ENCODE measurements at places on chromosomes 2 and 18.
A peak's percentile ranks its signal among the peaks of the same experiment; 100 is the strongest.

DNA sequence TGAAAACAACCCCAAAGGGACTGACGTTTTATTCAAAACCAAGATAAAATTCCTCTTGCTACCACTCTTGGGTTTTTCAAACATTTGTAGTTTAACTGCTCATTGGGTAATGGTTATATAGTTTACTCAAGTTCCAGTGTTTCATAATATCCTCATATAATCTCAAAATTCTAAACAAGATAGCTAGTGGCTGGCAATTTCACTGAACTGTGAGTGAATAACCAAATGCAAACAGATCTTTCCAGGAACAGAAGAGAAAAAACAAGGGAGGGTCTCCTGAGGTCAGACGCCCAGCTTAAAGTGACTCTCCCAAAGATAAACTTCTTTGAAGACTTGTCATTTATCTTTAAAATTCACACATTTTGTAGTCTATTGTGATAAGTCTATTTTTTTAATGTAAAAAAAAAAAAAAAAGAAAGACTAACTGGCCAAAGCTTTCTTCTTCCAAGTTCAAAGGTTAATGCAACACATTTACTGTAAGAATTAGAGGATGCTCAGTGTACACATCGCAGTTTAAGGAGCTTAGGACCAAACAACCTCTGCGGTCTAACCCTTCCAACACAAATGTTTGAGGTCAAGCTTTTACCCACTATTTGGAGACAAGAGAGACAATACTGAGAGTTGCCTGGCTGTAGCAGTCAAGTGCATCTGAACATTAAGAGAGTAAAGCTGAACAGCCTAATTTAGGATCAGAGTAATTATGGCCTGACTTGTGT lies 26.6 kb downstream of the LPIN2 start:
- no peak for DNase-seq

DNA sequence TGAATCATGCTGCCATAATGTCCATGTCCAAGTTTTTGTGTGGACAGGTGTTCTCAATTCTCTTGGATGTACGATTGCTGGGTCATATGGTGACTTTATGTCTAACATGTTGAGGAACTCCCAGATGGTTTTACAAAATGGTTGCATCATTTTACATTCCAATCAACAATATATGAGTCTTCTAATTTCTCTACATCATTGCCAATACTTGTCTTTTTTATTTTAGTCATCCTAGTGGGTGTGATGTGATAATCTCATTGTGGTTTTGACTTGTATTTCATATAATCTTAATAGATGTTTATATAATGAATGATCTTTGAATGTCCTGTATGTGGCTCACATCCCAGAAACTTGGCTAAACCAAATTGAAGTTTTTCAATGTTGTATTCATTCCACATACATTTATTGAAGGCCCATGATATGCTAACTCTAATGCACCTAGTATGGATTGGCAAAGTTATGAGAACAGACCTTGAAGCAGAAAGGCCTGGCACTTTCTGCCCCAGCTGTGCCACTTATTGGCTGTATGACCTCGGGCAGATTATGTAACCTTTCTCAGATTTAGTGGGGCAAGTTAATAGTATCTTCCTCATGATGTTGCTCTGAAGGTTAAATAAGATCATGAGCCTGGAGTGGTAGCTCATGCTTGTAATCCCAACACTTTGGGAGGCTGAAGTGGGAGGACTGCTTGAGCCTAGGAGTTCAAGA lies 205.4 kb downstream of the RAB3GAP1 start:
- DNase-seq: no peak

GRCh38 chr2:147224070-147224469 lies 620.8 kb upstream of the ACVR2A start:
- DNase-seq: peak; percentile 63

- DNase-seq: peak; percentile 61
Observed at GRCh38 chr2:48849770-48850169, 94.2 kb upstream of the LHCGR start.

- no peak for DNase-seq
Observed at GRCh38 chr2:9407363-9407811, 15.9 kb downstream of the ITGB1BP1 start.

DNA sequence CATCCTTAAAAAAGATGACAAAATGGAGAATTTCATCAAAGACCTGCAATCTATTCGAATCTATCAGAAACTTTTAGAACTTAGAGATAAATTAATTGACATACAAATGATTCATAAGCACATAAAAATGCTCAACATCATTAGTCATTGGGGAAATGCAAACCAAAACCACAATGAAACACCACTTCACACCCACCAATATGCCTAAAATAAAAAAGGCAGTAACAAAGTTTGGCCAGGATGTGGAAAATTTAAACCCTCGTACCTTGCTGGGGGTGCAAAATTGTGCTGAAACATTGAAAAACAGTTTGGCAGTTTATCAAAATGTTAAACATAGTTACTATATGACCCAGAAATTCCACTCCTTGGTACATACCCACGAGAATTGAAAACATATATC lies 11.5 kb upstream of the EIF2AK3 start:
- peak; percentile 56 for DNase-seq

DNA sequence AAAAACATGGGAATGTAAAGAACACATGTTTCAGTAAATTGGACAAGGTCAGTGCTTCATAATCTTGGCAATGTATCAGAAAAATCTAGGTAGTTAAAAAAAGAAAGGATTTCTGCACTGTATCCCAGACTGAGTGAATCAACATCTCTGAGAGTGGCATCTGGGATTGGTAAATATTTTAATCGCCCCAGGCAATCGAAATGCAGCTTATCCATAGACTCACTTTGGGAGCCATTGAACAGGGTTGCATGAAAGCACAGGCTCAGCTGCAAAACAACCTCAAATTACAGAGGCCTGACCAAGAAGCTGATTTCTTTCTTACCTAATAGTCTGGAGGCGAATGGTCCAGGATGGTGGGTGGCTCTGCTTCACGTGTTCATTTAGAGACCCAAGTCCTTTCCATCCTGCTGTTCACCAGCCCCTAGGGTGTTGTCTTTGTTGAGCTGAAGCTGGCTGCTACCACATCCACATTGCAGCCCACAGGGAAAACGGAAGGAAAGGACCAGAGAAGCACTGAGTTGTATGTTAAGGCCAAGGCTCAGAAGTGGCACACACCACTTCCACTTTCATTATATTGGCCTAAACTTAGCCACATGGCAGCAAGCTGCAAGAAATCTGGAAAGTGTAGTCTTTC lies 59.0 kb downstream of the MOGAT1 start:
- DNase-seq: no peak

- DNase-seq: no peak
Observed at GRCh38 chr2:31142110-31142509, 3.9 kb upstream of the GALNT14 start.

DNA sequence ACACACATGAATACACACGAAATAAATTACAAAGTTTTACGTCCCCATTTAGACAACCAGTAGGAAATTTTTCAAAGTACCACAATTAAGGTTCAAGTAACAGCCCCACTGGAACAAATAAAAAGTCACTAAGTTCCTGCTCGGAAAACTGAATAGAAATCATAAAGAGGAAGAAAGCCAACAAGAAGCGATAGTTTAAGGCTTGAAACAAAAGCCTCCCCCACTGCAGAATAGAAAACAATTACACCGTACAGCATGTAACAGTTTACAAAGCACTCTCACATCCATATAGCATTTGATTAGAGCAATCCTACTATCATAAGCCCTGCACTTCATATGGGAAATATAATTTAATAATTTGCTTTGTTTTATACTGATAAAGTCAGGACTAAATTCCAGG lies 15.5 kb downstream of the KLF7 start:
- no peak for DNase-seq

- no peak for DNase-seq
Observed at GRCh38 chr2:150426724-150427123, 60.7 kb downstream of the RND3 start.

DNA sequence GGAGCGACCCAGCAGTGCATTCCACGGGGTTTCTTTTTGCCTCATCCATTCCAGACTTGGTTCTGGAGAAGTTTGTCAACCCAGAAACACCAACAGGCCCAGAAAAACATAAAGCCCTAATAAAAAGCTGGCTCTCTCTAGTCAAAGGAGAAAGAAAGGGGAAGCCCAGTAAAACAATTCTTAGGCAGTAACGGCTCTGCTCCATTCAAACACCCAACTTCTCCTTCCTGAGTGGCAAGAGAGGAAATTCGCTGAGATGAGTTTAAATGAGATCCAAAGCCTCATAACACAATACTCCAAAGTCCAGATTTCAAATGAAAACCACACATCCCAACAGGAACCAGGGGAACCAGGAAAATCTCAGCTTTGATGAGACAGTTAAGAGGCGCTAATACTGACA lies 179.9 kb downstream of the RPIA start:
- no peak for DNase-seq

- DNase-seq: no peak
Observed at GRCh38 chr2:45901468-45902032, 250.1 kb downstream of the PRKCE start.

DNA sequence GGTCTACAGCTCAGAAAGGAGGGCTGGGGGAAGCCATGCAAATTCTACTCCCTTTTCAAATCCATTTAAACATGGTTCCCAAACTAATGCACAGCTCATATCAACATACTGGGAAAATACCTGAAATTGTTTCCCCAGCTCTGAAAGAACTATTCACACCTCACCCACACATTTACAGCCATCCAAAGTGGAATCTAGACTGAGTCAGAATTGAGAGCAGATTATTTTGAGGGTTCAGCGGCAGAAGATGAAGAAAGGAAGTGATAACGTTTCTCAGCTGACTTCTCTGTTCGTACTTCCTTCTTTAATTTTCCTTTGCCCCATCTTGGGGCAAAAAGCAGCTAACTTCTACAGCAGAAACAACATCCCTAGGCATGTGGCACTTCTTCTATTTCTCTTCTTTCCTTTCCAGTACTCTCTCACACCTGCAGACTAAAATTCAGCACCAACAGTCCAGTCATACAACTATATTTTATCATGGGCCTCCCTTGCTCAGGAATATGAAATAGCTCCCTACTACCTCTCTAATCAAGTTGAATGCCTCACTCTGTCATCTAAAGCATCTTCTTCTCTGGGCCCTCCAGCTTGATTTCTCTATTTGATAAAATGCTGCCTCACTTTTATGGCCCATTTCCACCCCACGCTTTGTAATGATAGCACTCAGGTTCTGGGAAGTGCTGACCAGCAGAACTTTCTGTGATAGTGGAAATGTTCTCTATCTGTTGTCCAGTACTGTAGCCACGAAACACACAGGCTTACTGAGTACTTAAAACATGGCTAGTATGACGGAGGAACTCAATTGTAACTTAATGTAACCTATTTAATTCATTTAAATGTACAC lies 35.9 kb downstream of the ARHGAP25 start:
- DNase-seq: no peak

DNA sequence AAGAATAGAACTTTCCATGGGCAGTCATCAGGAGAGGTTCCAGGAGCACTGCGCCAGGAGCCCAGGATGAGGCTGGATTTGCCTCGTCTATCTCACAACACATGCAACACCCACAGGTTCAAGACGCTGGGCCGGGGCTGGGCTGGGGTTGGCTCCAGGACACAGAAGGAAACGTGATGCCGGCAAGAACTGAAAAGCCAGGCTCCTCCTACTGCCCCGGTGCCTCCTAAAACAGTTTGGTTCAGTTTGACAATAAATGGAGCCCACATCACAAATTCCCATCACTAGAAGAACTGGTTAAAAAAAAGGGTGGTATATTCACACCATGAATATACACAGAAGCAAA lies 75.9 kb downstream of the INHBB start:
- no peak for DNase-seq

DNA sequence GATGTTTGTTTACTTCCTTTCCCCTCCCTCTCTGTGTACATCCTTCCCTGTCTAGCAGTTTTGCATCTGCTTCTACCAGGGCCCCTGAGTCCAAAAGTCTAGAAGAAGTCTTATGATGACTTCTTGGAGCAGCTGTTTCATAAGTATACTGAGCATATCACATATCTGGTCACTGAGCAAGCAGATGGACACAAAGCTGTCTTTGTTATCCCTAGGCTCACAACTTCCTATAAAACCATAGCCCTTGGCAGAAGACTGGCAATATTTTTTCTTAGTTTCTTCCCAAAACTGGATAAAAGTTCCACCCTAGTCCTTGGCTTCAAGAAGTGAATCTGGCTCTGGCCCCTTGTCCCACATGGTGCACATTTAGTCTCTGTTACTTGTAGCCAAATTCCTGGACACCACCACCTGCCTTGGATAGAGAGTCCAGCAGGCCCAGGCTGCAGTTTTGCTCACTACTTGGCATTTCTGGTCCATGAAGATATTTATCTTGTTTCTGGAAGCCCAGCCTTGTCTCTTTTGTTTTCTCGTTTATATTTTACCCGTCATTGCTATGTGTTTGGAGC lies 22.5 kb downstream of the THOC1 start:
- DNase-seq: no peak

DNA sequence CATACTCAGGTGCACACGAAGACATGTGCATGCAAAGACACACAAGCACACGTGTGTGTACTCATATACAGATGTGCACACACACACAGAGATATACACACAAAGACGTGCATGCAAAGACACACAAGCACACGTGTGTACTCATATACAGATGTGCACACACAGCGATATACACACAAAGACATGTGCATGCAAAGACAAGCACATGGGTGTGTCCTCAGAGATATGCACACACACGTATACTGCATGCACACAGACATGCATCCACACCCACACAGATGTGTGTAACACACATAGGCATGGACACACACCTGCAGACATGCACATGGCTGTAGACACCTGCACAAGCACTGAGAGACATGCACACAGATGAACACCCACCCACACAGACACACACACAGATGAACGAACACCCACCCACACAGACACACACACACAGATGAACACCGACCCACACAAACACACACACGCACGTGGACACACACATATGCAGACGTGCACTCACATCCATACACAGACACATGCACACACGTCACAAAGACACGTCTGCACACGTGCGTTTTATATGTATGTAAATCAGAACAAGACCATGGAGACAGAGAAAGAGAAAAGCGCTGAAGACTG lies 231.9 kb downstream of the TWIST2 start:
- DNase-seq: no peak

- DNase-seq: no peak
Observed at GRCh38 chr2:181621779-181622490, 35.0 kb downstream of the CERKL start.

DNA sequence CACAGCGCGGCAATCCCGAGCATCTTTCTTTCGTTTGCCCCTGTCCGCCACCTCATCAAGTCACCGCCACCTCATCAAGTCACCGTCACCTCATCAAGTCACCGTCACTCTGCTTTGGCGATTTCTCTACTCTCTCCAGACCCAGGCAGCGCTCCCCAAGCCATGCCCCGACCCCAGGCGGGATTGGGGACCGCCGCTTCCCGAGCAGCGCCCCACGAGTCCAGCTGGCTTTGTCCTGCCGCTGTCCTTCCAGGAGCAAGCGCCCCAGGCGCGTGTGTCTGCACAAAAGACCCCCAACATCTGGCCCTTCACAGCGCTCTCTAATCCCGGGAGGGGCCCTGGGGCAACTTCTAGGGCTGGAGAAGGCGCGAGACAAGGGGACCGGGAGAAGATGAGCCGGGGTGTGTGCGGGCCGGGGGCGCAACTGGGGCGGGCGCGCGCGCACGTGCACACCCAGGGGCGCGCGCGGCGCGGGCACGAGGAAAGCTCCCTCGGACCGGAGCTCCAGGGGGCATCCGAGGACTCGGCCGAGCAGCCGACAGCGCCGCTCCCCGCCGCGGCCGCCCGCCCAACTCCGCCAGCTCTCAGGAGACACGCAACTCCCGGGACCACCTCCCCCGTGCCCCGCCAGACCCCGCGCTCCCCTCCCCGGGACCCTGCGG lies 633 bp upstream of the RNF152 start:
- DNase-seq: peak; percentile 35

- no peak for DNase-seq
Observed at GRCh38 chr18:49745045-49746014, 68.0 kb downstream of the ACAA2 start.

GRCh38 chr18:54849683-54850082 lies 21.4 kb downstream of the RAB27B start:
- DNase-seq: no peak
